ENCODE measurements at places on chromosomes 1 and 21.

- peak; percentile 24 for DNase-seq
Measured at GRCh38 chr1:50109647-50110075, 941 bp downstream of the ELAVL4 start.

- no peak for DNase-seq
Measured at GRCh38 chr1:151967091-151967490, 26.6 kb downstream of the S100A10 start.

DNA sequence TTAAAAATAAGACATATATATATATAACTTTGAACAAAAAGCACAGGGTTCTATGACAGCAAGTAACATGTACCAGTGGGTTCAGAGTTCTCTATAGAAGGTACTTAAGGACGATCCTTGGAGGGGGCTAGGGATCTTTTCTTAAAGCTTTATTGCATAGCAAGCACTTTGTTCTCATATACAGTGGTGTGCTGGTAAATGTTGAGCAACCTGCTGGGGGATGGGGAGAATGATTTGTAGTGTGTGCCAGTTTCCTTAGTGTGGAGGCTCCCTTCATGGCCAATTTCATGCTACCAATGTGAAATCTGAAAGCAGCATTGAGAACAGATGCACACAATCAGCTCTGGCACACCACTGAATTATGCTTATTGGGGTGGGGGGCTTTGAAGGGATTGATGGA, 69.5 kb upstream of the NFASC start:
- no peak for DNase-seq

DNA sequence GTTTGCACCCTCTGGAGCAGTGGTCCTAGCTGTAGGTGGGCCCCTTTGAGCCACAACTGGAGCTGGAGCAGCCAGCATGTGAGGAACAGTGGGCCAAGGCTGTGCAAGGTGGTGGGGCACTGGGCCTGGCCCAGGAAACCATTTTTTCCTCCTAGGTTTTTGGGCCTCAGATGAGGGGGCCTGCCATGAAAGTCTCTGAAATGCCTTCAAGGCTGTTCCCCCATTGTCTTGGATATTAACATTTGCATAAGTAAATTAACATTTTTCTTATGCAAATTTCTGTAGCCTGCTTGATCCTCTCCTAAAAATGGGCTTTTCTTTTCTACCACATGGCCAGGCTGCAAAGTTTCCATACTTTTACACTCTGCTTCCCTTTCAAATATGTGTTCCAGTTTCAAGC, 212.0 kb downstream of the NTNG1 start:
- DNase-seq = no peak

DNA sequence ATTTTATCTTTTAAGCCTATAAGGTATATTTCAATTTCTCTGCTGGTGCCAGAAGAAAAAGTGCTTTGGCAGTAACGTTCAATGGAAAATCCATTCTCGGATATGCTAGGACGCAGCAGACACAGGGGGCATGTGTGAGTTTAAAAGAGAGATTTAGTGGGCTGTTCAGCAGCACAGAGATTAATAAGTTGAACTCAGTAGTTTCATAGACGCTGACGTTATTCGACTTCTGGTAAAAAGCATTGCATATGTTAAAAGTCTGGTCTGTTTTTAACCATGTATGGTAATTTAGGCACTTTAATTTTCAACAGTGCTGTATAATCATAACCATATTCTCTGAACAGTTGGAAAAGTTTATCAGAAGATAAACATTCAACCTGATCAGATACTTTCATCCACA, 99.6 kb downstream of the ATP6V1G3 start:
- DNase-seq = no peak

DNA sequence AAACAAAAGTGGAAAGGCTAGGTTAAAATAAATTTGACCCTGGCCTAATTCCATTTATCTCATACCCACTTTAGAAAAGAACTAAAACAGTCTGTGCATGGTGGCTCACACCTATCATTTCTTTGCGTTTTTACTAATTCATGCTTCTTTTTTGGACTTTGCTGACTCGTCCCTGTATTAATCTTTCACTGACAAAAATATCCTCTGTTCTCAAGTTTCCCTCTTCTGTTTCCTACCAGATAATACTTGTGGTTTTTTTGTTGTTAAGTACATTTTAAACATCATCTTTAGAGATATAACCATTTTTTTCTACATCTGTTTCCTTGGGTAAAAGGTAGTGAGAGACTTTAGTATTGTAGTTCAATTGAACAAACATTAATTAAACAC, 11.5 kb downstream of the CNST start:
- DNase-seq = no peak

GRCh38 chr1:19013826-19014548, 57.5 kb upstream of the IFFO2 start:
- DNase-seq = no peak

GRCh38 chr1:223750730-223751570, 38.6 kb downstream of the CAPN2 start:
- DNase-seq = no peak

GRCh38 chr21:42652527-42653230, 742 bp upstream of the PDE9A start:
- peak; percentile 80 for DNase-seq

DNA sequence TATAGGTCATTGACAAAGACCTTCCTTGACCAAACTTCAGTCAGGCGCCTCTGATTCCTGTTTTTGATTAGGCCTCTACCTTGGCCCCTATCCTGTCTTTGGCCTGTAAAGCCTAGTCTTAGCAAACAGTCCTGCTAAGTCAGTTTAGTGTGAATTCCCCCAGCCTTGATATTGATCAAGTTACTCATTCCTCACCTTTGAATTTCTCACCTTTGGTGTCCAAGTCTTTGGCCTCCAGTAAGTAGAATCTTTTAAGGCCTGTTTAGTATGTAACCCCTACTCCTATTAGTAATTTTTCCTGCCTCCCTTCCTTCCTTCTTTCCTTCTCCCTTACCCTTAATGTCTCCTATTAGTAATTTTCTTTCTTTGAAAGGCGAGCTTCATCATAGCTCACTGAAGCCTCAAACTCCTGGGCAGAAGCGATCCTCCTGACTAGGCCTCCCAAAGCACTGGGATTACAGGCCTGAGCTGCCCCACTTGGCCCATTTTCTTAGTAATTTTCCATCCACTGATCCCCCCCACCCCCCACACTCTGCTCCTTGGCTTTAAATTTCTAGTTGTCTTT, 13.0 kb upstream of the ZNF692 start:
- DNase-seq = no peak

GRCh38 chr1:13607002-13607401, 23.4 kb downstream of the PDPN start:
- DNase-seq = no peak

- DNase-seq = no peak
Measured at GRCh38 chr1:233700338-233700737, 86.4 kb downstream of the KCNK1 start.

DNA sequence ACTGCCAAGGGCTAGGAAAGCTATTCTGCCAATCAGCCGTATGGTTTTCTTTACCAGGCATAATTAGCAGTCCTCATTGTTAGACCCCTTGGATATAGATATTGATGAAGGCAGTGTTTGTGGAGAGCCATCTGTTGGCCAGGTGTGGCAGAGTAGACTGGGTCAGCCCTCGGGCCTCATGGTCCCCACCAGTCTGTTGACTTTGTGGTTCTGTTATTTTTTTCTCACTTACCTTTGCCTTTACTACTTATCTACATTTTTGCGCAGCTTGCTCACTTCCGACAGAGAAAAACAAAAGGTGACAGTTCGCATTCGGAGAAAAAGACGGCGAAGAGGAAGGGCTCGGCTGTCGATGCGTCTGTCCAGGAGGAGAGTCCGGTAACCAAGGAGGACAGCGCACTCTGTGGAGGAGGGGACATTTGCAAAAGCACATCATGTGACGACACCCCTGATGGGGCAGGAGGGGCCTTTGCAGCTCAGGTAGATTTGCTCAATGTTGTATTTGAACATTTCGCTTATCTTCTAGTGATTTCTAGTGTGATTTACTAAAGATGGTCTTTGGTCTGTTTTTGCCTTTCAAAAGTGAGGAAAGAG, 2.3 kb downstream of the PCNT start:
- peak; percentile 31 for DNase-seq

- no peak for DNase-seq
Measured at GRCh38 chr21:26087223-26087918, 83.2 kb downstream of the APP start.

GRCh38 chr1:170910273-170910672, 25.1 kb upstream of the MROH9 start:
- DNase-seq = no peak

GRCh38 chr1:44354268-44354839, 703 bp downstream of the ERI3 start:
- DNase-seq = no peak

- peak; percentile 66 for DNase-seq
Measured at GRCh38 chr1:14599183-14599791, 802 bp downstream of the KAZN start.

GRCh38 chr1:66690666-66691381, 61.4 kb upstream of the DYNLT5 start:
- DNase-seq = no peak

GRCh38 chr1:18955441-18956192, 859 bp downstream of the IFFO2 start:
- peak; percentile 51 for DNase-seq

DNA sequence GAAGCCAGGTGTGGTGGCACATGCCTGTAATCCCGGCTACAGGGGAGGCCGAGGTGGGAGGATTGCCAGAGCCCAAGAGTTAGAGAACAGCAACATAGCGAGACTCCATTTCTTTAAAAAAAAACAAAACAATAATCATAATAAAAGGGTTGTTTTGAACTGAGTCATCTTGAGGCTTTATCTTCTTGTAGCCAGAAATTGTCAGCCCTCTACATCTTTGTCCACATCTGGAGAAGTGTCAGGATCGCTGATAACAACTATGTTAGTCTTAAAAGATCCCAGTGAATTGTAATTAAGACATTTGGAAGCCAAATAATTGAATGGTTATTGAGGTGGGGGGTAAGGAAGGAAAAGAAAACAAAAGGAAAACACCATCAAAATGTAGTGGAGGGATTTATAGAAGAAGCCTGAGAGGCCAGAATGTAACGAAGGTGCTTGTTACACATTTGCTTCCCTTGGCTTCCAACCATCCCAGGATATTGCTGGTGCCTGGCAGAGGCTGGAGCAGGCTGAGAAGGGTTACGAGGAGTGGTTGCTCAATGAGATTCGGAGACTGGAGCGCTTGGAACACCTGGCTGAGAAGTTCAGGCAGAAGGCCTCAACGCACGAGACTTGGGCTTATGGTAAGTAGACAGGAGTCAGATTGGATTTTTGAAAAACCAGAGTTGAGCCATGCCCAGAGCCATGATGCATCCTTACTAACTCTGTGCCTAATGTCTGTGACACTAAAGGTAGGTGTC, 52.5 kb upstream of the MTR start:
- no peak for DNase-seq

DNA sequence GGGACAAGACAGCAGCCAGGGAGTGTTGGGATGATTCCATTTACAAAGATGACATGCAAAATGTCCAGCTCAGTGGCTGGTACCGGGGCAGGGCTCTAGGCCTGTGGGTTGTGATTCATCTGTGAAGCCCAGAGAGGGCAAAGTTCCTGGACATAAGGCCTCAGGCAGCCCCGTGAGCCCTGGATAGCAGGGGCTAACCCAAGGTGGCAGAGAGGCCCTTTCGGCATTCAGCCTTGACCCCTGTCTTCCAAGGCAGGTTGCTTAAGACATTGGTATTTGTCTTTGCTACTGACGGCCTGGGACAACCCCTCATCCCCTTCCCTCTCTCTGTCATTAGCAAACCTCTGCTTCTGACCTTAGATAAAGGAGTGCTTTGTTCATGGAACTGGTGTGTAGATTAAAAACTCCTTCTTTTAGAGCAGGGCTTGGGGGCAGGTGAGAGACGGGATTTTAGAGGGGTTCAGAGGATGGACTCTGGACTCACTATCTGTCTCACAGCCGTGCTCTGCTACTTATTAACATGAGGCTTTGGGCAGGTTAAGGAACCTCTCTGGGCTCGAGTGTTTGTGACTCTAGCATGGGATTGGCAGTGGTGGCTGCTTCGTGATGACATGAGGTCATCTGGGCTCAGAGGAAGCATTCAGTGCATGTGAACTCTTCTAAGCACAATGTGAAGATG, 36.3 kb downstream of the TMEM51 start:
- DNase-seq = no peak

DNA sequence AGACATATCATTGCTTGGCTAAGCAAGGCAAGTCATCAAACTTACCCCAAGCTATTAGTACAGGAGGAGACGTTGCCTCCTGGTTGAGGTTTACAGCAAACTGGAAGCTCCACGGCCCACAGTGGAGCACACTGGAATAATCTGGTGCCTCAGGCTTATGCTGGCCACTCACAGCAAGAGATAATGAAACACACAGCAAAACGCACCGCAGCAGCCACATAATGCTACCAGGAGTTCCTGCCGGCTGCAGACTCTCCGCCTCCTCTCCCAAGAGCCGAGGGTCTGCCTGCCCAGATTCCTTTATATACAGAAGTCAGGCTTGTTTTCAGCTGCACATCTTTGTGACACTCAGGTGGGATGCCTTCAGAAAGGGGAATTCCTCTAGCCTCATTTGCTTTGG, 306 bp downstream of the ZP4 start:
- no peak for DNase-seq

DNA sequence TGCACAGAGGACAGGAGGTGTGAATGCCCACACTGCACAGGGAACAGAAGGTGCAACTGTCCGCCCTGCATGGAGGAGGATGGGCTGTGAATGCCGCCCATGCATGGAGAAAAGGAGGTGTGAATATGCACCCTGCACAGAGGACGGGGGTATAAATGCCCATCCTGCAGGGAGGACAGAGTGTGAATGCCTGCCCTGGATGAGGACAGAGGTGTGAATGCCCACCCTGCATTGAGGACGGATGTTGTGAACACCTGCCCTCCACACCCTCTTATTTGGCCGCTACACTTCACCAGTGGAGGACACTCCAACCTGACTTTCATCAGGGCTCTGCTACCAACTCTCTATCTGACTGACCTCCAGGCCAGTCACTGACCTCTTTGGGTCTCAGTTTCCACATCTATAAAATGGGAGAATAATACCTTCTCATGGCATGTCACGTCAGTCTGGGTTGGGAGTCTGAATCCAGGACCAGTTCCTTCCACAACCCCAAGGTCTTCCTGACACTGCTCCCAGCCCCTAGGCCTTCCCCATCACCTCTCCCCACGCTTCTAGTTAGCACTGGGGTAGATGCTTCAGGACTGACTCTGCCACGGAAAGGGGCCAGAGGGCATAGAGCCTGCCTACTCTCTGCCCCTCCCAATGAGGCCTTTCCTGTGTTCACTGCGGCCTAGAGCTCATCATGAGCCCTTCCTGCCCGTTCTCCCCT, 28.4 kb downstream of the ZBTB17 start:
- DNase-seq = no peak

- DNase-seq = no peak
Measured at GRCh38 chr1:4309676-4310320, 344.6 kb upstream of the AJAP1 start.

GRCh38 chr1:165173409-165173808, 183.1 kb downstream of the LMX1A start:
- no peak for DNase-seq

- DNase-seq = no peak
Measured at GRCh38 chr1:58065520-58065919, 481.0 kb downstream of the OMA1 start.

Measured in glutamatergic neuron (in vitro differentiated cells).